ACHN (cell line): ENCODE measurements at places on chromosomes 2 and 18.

DNA sequence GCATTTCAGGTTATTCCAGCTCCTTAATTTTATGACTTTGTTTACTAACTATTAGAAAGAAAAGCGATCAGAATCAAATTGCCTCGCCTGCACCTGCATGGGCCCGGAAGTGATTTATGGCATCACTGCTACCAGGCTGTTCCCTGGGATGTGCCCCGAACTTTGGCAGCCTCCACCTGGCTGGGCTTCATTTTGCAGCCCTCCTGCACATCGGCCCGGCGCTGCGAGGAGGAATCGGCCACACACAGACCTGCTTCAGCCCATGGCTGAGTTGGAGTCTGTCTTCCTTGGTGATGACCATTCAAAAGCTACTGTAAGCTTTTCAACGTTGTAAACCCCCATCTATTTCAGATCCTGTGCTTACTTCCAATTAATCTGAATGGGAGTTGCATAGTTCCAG is 638.0 kb downstream of the RNF144A start:
- DNase-seq, result no peak

GRCh38 chr18:31192086-31192776 is 29.6 kb upstream of the DSC1 start:
- no peak for DNase-seq

DNA sequence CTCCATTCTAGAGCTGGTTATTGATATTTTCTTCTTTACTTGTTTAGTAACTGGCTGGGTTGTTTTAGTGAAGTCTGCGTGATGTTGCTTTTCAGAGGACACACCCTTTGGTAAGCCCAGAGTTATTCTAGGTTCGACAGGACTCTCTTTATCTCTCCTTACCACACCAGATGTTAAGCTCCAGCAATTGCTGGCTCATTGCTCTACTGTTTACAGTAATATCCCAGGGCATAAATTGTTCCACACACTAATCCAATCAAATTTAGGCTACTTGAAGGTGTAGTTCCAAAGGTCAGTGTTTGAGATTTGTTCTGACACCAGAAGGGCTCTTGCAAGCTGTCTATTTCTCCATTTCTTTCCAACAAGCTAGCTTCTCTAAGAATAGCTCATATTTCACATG is 506.6 kb downstream of the NR4A2 start:
- no peak for DNase-seq

GRCh38 chr18:52409727-52410126 is 69.7 kb downstream of the DCC start:
- peak; percentile 22 for DNase-seq

- DNase-seq, result peak; percentile 66
Measured at GRCh38 chr2:172985139-172985892, 90.3 kb upstream of the MAP3K20 start.

DNA sequence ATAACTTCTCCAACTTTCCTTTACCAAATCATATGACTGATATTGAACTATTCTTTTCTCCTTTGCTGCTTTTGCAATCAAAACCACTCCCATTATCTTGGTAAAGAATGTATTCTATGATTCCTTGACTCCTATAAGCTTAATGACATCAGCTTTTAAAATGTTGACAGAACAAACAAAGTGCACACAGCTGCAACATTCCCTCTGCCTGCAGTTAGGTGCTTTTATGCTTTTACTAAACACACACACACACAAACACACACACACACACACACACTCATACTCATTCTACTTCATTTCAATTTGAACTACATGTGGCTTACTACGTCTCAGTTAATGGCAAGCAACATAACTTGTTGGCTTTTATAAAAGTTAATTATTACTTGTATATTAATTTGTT is 946.6 kb downstream of the DPP10 start:
- no peak for DNase-seq

- no peak for DNase-seq
Measured at GRCh38 chr2:184137955-184138354, 460.4 kb upstream of the ZNF804A start.

DNA sequence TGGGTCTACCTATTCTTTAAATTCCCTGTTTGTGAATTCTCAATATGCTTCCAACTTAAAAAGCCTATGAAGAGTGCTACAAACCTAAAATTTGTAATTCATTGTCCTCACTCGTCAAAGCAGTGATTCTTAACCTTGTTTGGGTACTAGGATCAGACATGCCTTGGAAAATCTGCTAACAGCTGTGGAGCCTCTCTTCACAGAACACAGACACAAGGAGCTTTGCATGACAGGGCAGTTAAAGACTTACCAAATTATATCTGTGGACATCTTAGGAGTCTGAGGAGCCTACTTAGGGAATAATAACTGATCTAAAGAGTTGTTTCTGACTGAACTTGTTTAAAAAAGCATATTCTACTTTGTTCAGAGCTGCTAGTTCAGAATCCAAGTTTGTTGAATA is 38.1 kb downstream of the TMEM87B start:
- DNase-seq, result no peak

GRCh38 chr2:101241158-101241557 is 11.5 kb upstream of the CNOT11 start:
- no peak for DNase-seq

GRCh38 chr18:29874519-29875098 is 1167.9 kb downstream of the DSC3 start:
- DNase-seq, result peak; percentile 50

GRCh38 chr18:47149457-47150028 is 757 bp downstream of the HDHD2 start:
- no peak for DNase-seq

DNA sequence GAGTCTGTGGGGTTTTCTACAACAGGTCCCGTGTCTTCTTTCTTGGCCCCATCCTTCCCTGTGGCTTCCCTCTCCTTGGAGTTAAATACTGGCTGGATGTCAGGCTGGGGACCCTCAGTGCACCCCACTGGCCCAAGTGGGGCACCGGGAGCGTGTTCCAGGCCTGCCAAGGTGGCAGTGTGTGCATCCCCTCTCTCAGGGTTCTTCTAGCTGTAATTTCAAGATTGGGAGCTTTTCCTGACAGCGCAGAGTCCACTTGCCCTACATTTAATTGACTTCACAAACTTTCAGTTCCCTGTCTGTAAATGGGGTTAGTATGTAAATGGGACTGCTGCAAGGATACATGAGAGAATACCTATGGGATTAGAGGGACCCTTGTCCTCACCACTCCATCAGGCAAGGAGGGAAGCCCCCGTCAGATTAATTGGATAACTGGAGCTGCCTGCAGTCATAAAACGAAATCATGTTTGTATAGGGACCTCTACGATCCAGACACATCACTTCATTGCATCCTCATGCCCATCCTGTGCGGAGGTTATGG is 66.6 kb downstream of the IL1R2 start:
- DNase-seq, result no peak

DNA sequence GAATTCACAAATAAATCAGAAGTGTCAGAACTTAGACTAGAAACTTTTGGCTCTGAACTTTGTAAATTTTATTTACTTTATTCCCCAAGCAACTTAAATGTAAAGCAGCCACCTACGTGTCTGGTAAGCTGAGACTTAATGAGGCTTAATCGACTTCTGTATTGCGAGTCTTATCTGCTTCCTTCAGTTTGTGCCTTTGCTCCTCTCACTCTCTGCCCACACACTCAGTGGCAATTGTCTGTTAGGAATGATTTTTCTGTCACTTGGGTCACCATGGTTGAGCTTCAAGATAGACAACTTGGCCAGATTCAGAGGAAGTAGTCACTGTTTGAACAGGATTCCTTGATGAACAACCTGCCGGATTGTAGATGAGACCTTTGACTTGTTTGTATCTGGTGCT is 691.4 kb upstream of the FSHR start:
- DNase-seq, result no peak

GRCh38 chr2:44708661-44709000 is 232.9 kb upstream of the SIX3 start:
- no peak for DNase-seq

DNA sequence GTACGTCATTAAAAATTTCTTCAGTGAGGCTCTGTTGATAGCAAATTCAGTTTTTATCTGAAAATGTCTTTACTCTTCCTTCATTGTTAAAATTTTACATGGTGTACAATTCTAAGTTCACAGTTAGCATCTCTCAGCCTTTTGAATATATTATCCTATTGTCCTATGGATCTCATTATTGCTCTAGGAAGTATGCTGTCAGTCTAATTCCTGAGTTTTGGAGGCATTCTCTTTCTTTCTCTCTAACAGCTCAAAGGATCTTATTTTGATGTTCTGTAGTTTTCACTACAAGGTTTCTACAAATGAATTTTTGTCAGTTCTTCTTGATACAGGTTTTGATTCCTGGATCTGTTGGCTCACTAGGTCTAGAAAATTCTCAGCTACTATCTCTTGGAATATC is 2.9 kb upstream of the ACMSD start:
- DNase-seq, result peak; percentile 31

DNA sequence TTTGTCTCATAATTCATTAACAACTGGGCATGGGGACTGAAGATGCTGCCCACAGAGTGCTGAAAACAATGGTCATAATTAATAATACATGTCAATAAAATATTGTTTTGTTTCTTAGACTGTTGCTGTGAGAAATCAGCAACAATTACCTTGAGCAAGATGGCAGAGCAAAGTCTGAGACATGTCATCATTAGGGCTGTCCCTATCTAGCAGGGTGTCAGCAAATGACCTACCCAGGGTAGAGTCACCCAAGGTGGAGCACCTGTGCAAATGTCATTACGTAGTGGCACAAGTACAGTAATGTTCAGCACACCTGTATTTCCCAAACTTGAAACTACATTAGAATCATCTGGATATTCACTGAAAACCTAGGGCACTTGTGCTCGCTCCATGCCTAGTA is 10.6 kb upstream of the IL36A start:
- no peak for DNase-seq

DNA sequence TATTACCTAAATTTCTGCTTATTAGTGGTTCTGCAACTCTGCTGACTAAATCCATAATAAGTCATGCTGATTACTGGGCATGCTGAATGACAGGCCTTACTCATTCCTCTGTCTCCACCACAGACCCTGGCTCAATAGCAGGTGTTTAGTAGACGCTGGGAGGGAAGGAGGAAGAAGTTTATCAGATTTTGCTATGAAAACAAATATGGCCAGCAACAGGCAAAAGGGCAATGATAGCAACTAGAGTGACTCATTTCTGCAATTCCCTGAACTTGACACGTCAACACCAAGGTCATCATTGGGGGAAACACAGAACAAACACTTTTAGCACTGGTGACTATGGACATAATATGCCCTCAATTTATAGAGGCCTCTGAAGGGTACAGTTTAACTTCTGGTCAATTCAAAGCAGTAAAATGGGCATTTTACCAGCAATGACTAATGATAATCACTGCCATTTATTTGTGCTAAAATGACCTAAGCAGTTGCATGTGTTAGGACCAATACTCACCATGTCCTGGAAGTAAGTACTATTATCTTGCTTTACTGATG is 35.2 kb downstream of the TMEM163 start:
- no peak for DNase-seq

DNA sequence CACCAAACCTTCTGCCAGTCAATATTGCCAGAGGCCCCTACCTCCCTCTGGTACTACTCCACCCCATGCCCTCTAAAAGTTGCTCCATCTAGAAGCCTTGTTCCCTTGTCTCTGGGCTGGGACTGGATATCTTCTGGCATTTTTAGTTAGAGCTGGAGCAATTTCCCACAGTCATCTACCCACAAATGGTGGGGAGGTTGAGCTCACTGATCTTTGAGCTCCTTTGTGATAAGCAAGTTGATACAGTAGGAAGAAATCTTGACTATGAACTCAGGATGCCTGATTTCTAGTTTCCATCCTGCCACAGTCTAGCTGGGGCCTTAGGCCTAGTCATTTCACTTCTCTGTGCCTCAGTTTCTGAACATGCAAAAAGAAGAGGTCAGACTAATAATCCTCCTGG is 155.0 kb downstream of the MAIP1 start:
- no peak for DNase-seq

DNA sequence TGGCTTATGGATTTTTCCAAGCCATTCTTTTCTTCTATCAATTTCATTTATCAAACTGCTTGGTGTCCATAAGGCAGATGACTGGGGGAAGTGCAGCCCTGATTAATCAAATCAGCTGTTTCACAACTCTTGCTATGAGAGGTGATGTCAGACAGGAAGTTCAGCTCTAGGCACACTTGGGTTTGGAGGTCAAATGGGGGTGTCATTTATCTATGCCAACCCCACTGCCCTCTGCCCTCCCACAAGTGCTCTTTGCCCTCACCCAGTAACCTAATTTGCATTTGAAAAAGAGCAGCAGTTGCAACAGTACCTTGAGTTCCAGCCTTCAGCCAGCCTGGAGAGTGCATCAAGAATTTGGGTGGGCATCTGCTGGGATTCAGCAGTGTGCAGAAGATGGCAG is 431.3 kb upstream of the SPRED2 start:
- no peak for DNase-seq

GRCh38 chr2:212448698-212449097 is 89.9 kb downstream of the ERBB4 start:
- peak; percentile 32 for DNase-seq

DNA sequence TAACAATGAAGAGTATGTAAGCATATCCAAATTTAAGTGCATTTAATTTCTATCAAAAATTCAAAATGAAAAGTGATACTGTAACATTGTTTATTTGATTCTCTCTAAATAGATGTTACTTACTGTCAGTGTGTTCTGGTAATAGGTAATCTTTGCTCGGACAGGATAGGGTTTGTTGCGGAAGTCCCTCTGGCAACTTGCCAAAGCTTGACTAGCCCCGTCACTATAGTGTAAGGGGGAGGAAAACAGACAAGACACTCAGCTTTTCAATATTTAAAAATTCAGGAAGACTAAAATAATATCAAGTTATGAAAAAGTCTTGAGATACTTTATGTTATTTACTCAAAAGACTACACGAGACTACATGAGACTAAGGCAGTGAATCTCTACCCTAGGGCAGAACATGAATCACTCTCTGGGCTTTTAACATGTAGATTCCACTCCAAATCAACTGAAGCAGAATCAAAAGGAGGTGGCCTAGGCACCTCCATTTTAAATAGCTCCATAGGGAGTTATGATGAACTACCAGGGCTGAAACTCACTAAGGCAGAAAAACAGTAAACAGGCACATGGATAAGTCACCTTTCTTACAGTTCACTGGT is 5.9 kb downstream of the LMAN1 start:
- DNase-seq, result no peak

GRCh38 chr2:192162392-192163042 is 32.2 kb downstream of the TMEFF2 start:
- peak; percentile 72 for DNase-seq

GRCh38 chr18:44584900-44585299 is 95.8 kb upstream of the SETBP1 start:
- no peak for DNase-seq

DNA sequence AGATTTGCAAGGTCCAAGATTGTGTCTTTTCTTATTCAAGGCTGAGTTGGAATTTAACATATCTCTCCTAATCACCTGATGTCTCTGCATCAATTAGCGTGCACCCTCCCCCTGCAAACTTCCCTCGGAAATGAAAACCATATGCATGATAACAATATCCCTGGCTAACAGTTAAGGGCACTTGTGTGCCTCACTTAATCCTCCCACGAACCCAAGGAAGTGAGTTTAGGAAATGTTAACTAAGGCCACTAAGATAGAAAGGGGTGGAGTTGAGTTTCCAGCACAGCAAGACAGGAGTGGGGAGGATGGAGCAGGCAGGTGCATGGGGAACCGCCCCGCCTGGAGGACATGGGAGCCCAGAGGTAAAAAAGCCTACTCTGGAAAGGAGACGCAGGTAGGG is 52.4 kb upstream of the PTMA start:
- no peak for DNase-seq
